Activated naive CD8-positive, alpha-beta T cell treated with anti-CD3 and anti-CD28 coated beads, Interleukin-2, amount 50 U/mL, for 16 hours (primary cell): ENCODE measurements at places on chromosomes 6 and 20.

DNA sequence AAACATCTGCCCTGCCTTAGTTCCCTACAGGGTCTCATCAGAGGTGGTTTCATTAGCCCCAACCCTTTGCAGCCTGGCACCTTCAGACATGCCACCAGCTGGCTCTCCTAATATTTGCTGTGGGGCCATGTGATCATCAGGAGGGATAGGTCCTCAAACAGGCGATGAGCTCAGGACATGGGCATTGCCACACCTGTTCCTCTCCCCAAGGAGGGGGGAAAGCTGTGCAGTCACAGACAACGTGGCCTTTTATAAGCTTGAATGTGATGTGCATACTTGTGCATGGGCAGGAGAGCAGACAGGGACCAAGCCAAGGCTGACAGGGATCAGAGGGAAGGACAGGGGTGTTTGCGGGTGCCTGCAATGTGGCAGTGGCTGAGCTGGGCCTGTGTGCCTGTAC is 78.8 kb upstream of the ZNFX1 start:
- DNase-seq = no peak

DNA sequence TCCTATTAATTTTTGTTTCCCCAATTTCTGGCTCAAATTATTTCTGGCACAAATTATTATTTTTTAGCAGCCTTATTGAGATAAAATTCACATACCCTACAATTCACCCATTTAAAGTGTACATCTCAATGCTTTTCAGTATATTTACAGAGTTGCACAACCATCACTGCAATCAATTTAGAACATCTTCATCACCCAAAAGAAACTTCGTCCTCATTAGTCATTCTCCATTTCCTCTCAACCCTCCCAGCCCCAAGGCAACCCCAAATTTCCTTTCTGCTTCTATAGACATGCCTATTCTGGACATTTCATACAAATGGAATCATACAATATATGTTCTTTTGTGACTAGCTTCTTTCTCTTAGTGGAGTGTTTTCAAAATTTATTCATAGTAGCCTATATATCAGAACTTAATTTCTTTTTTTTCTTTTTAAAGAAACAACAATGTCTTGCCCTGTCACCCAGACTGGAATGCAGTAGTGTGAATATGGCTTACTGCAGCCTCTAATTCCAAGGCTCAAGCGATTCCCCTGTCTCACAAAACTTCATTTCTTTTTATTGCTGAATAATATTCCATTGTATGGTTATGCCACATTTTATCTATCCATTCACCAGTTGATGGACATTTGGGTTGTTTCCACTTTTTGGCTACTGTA is 84.5 kb downstream of the DNAH8 start:
- no peak for DNase-seq

- DNase-seq = no peak
Observed at GRCh38 chr20:41173791-41174341, 36.5 kb downstream of the PLCG1 start.

- DNase-seq = no peak
Observed at GRCh38 chr6:120786682-120787081, 547.6 kb downstream of the TBC1D32 start.

- DNase-seq = no peak
Observed at GRCh38 chr20:63183422-63184146, 32.3 kb downstream of the YTHDF1 start.

DNA sequence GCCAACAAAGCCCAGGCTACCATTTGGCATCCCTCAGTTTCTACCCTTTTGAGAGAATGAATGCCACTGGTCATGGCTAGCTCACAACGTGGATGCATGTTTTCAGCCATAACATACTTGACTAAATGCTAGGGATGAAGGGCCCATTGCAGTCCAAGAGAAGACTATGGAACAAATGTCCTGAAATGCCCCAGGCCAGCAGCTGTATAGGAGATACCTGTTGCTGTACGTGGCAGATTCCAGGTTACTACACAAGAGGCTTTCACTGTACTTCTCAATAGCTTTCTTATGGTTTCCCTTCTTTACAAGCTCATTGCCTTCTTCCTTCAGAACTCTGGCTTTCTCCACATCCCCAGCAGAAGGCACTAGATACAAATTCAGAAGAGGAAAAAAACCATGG is 11.7 kb downstream of the TOMM34 start:
- no peak for DNase-seq
